ENCODE measurements at places on chromosomes 2 and 18.

- DNase-seq, result no peak
These were observed 231.2 kb upstream of the RAB6C start for GRCh38 chr2:129748250-129748649.

DNA sequence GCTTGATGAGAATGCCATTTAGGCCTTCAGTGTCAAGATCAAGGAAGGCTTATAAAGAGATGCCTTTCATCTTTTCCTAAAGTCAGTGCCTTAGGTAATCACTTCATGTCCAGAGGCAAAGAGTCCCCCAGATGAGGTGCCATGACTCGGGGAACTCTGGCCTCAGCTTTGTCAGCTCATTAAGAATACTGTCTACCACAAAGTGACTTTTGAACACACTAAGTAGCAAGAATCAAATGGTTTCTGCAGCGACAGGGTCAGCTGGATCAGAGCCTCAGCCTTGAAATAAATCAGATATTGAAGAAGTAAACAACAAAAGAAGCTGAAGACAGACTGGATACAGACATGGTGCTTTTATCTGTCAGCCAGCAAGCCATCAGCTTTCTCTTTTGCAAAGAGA lies 120.1 kb upstream of the SLC39A10 start:
- no peak for DNase-seq

- no peak for DNase-seq
These were observed 39.3 kb upstream of the SERPINB2 start for GRCh38 chr18:63848159-63848558.

GRCh38 chr2:24456599-24457556 lies 34.2 kb upstream of the NCOA1 start:
- no peak for DNase-seq

DNA sequence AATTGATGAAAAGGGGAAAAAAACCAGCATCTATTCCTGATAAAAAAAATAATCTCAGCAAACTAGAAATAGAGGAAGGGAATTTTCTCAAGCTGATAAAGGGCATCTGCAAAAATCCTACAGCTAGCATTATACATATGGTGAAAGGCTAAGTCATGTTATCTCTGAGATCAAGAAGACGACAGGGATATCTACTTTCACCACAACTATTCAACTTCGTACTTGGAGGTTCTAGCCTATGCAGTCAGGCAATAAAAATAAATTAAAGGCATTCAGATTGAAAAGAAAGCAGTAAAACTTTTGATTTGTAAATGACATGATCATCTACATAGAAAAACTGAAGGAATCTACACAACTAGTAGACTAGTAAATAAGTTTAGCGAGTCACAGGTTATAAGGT lies 58.2 kb downstream of the CAB39 start:
- DNase-seq, result no peak

- DNase-seq, result no peak
These were observed 50.5 kb upstream of the TXNDC2 start for GRCh38 chr18:9835113-9835755.

- no peak for DNase-seq
These were observed 57.1 kb downstream of the ZFP36L2 start for GRCh38 chr2:43169099-43169945.

GRCh38 chr18:10062302-10063300 lies 148.8 kb downstream of the VAPA start:
- no peak for DNase-seq

DNA sequence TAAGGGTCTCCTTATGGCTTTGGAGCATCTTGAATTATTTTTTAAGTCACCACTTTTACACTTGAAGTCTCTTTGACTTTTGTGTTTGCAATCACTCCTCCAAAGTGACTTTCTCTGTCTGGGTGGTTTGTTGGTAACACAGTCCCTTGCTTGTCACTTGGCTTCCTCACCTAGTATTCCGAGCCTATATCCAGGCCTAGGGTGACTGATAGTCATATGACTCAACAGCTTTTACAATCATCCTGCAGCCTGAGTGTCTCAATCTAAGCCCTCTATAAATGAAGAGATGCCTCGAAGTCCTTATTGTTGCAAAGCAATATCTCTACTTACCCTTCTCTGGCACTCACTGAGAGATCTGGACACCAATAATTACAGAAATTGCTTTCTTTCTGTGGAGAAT lies 53.9 kb upstream of the SETBP1 start:
- no peak for DNase-seq

DNA sequence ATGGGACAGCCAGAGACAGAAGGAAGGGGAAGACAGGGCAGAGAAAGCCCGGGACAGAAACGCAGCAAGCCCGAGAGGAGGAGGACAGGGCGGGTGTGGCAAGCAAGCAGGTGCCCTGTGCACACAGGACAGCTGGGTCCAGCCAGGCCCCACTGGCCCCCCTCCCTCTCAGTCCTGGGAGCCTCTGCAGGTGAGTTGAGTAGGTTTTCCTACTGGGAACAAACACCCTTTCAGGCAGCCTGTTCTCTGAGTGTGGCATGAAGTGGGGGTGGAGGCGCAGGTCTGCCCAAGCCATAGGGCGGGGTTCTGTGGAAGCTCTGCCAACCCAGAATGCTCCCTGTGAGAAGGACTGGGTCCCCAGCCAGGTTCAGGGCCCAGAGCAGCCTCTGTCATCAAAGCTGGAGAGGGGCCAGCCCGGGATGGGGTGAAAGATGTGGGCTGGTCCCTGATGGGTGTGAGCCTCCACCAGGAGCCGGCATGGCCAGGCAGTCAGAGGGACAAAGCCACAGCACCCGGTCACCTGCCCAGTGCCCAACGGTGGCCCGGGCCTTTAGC lies 129.4 kb downstream of the TFCP2L1 start:
- DNase-seq, result no peak

DNA sequence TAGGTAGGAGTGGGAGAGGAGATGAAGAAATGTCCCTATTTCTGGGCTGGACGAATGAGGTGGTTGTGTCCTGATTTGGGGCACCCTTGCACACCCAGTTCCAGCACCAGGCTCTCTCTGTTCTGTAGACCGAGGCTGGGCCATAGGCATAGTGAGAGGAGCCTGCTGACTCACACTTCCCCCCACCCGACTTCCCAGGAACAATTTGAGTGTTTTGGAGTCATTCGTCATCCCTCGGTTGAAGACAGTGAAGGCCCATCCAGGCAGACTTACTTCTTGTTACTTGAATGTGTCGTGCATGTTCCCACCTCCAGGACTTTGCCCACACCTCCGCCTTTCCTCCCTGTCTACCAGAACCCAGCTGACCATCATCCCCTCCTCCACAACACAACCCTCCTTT lies 179.1 kb downstream of the HAUS1 start:
- DNase-seq, result no peak

- no peak for DNase-seq
These were observed 143.5 kb downstream of the ACKR3 start for GRCh38 chr2:236712961-236713673.

DNA sequence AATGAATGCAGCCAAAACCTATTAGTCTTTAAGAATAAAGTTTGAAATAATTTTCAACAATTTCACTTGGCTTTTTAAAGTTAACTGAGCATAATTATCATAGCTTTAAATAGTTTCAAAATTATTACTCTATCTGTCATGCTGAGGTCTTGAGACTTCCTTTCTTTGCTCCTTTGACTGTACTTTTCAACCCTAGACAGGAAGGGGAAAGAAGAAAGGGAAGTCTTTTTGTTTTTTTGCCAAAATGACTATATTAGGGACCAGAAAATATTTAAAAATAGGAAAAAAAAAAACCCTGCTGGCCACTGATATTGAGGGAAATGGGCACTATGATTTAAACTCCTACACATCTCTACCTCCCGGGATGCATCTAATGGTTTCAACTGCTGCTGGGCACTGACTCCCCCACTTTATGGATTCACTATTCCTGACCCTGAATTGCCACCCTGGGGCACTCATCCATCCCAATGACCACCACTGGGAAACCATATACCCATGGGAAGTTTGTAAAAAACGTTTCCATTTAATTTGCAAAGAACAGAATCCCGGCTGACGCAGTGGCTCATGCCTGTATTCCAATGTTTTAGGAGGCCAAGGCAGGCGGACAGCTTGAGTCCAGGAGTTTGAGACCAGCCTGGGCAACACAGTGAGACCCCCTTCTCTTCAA lies 50.5 kb downstream of the GAREM1 start:
- no peak for DNase-seq

DNA sequence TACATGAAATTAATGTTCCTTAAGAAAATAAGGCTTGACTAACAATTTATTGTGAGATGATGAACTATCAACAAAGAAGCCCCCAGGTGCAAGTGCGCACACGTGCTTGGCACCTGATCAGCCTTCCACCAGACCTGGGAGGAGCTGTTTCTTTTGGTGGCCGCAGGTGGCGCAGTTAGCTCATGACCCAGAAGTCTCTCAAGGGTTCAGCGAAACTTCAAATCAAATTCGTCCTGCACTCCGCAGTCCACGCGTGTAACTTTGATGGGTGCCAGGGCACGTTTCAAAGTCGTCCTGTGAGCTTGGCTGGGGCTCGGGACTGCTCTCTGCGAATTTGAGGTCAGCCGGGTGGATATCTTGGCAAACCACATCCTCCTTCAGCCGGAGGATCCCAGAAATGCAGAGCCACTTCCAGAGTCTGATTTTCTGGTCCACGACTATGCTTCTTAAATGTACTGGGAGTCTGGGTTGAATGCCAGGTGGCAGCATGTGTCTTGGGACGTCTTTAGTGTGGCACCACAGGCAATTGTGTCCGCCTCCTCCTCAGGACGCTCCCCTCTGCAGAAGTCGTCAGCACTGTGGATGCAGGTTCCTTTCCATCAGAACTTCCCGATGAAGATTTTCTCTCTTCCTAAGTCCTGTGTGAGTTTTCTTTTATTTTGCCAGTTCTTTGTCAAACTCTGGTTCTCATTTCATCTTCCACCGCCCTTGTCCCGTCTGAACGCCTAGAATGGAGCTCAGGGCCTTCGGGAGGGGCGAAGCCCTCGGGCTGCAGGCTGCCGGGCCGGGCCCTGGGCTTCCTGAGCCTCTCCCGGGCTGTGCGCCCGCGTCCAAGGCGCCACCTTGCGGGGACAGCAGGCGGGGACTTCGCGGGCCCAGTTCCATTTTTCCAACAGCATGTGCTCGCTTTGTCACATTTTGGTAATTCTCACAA lies 61.3 kb upstream of the RAPGEF4 start:
- no peak for DNase-seq
